Colonic mucosa (tissue), 4 donors: ENCODE measurements at places on chromosomes 2 and 18.

GRCh38 chr2:43131890-43132682, 94.3 kb downstream of the ZFP36L2 start:
- DNase-seq: no peak

GRCh38 chr2:153152036-153152435, 326.5 kb downstream of the RPRM start:
- DNase-seq: no peak

DNA sequence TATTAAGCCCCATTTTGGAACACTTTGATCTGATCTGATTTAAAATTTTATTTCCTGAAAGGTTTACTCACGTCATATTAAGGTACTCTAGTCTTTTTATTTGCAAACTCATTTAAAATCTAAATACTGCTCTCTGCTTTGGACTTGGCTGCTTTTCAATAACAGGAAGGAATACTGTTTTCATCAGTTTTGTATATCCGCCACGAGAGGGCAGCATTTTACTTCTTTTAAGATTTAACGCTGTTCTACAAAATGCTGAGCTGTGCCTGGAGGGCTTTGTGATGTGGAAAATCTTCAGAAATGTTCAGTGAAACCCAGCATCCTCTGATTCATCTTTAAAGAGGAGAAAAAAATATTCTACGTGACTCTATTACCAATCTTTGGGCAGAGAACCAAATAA, 37.5 kb upstream of the SLC38A11 start:
- DNase-seq: peak; percentile 55

DNA sequence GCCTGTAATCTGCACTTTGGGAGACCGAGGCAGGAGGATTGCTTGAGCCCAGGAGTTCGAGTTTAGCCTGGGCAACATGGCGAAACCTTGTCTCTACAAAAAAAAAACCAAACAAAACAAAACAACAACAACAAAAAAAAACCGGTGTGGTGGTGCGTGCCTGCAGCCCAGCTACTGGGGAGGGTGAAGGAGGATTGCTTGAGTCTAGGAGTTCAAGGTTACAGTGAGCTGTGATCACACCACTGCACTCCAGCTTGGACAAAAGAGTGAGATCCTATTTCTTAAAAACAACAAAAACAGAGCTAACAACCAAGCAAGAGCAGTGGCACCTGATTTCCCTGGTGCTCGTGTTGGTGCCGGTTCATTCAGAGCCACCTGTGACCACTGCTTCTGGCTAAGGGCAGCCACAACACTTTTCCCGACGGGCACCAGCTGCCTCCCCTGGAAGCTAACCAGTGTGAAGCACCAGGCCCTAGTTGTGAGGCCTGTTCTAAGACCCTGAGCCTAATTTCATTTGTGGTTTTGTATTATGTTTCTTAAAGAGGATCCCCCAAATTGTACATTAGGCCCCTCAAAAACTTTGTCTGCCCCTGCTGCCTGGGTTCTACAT, 1.3 kb downstream of the AOX1 start:
- no peak for DNase-seq

GRCh38 chr2:207681431-207681830, 30.0 kb upstream of the CCNYL1 start:
- DNase-seq: no peak

DNA sequence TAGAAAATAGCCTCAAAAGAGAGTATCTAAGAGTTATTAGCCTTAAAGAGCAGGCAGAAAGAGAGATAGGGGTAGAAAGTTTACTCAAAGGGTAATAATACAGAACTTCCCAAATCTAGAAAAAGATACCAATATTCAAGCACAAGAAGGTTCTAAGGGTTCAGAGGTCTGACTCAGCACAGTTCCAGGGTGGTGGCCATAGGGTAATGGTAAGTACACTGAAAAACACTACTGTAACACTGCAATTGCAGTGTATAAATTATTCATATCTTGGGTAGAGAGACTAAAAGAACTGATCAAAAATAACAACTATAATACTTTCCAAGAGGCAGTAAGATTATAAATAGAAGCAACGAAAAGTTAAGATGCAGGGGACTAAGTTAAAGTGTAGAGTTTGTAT, 115.2 kb downstream of the ROCK1 start:
- DNase-seq: no peak

DNA sequence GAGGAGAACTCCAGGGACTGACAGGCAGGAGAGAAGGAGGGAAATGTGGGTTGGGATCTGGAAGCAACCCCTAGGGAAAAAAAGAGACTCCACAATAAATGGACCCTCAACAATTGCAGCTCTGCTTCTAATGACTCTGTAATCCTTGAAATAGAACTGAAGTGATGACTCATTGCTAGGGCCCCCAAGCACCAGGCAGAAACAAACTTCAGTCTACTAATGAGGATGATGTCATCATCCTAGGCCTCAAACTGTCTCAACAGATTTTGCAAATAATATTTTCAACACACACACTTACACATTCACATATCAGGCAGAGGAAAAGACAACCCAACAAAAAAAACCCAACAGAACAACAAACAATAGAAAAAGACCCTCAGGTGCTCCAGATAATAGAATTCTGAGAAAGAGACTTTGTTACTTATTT, 143.3 kb downstream of the HDAC4 start:
- DNase-seq: no peak

- DNase-seq: no peak
These were observed 21.0 kb downstream of the SPOPL start for GRCh38 chr2:138522556-138522955.

DNA sequence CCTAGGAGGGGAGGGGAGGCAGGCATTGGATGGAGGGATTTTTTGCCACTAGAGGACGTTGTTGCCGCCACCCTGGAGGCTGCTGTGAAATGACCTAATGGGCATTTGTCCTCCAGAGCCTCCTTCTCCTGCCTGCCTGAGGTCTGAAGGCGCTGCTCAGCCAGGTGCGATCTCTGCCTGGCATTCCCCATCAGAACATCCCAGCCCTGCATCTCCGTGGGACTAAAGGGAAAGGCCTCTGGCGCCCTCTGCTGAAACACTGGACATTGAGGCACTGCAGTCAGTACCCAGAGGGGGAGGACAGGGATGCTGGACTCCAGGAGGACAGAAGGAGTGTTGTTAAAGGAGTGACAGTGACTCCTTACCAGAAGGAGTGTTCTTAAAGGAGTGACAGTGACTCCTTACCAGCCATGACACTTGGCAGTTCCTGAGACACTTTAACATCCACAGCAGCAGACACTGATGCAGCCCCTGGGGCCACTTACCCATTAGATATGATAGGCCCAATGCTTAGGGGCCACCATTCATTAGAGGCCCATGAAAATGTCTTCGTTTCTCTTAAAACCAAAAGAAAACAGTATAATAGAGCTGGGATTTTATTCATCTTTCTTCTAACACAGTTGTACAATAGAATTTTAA, 17.0 kb downstream of the THNSL2 start:
- peak; percentile 80 for DNase-seq

GRCh38 chr2:81324046-81324445, 1019.5 kb upstream of the LRRTM1 start:
- no peak for DNase-seq

DNA sequence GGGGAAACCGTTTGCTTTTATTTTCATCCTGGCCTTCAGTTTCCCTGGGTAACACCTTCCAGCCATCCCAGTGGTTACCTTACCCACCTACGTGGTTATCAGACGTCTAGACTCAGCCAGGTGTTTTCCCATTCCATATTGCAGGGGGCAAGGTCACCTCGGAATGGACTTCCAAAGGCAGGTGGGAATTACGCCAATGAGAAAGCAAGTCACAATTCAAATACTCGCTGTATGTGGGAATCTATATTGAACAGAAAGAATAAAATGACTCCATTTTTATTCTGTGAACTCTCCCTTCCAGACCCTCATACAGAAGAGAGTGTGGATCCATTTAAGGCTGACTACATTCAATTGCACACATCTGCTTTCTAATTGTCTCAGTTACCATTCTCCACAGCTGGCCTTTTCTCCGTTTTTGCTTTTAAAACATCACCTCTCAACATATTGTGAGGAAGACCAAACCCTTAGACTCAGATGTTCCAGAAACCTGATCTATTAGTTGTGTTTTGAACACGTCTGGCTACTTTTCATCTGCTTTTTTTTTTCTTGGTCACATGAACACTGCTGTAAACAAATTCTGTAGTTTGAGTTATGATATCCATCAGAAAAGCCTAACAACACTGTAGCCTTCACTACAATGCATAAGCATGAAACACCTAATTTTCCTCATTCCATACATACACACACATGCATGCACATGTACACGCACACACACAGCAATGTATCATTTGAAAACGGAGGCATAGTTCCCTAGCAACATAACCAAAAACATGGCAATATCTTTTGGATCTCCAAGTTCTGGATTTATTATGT, 59.8 kb downstream of the BCL2 start:
- no peak for DNase-seq

DNA sequence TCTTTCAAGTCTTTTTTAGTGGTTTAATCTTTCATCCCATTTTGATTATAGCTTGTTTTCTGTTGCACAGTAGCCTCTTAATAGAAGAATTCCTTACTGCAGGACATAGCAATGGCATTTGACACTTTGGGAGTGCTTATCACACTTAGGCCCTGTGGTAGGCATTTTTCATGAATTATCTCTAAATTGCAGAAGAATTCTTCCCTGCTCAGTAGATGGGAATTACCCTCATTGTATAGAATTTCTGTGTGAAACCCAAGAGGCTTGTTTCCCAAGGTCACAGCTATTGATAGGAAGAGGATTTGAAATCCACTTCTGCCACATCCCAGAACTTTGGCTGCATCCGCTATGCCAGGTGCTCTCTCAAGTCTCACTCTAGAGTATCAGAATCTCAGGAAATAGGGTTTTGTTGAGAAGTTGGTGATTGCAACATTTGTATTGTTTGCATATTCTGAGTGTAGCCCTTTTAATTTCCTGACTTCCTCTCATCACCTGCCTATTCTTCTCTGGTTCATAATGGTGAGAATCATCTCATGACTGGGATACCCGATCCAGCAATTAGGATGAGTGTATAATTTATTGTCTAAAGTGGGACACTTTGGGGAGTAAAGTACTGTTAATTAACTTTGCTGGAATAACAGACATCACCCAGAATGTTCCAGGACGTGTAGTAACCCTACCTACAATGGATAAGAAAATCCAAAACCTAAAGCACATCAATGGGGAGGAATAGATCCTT, 255.2 kb upstream of the RASGRP3 start:
- no peak for DNase-seq

GRCh38 chr18:46237891-46238290, 133.7 kb downstream of the HAUS1 start:
- DNase-seq: no peak

GRCh38 chr2:17298453-17298852, 219.8 kb downstream of the RAD51AP2 start:
- no peak for DNase-seq

GRCh38 chr2:41910126-41910525, 137.7 kb upstream of the PKDCC start:
- no peak for DNase-seq

GRCh38 chr2:33436083-33436482, 40.4 kb upstream of the RASGRP3 start:
- no peak for DNase-seq

GRCh38 chr2:120195553-120195952, 27.6 kb downstream of the TMEM185B start:
- DNase-seq: no peak

- DNase-seq: no peak
These were observed 261.8 kb downstream of the NEDD4L start for GRCh38 chr18:58305792-58306191.

- DNase-seq: no peak
These were observed 96.6 kb downstream of the MYCN start for GRCh38 chr2:16036951-16037350.

DNA sequence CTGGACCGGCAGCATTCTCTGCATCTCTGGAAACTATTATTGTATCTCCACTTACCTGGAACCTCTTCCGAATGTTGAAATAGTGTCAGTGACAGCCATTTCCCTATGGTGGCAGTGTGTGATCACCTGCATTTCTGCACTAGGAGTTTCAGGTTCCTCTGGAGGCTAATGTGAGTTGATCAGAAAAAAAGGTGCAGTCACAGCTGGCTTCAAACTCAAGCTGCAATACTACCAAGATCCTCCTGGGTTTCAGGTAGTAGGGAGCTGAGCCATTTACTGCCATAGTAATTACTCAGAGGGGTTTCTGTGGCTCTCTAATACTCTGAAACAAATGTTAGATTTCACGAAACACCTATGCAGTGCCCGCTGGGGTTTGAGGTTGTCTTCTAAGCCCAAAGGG, 183.5 kb upstream of the OSR1 start:
- DNase-seq: no peak

GRCh38 chr2:161391737-161392506, 24.2 kb upstream of the TBR1 start:
- DNase-seq: no peak

- no peak for DNase-seq
These were observed 82.0 kb upstream of the PPM1B start for GRCh38 chr2:44086629-44087028.

DNA sequence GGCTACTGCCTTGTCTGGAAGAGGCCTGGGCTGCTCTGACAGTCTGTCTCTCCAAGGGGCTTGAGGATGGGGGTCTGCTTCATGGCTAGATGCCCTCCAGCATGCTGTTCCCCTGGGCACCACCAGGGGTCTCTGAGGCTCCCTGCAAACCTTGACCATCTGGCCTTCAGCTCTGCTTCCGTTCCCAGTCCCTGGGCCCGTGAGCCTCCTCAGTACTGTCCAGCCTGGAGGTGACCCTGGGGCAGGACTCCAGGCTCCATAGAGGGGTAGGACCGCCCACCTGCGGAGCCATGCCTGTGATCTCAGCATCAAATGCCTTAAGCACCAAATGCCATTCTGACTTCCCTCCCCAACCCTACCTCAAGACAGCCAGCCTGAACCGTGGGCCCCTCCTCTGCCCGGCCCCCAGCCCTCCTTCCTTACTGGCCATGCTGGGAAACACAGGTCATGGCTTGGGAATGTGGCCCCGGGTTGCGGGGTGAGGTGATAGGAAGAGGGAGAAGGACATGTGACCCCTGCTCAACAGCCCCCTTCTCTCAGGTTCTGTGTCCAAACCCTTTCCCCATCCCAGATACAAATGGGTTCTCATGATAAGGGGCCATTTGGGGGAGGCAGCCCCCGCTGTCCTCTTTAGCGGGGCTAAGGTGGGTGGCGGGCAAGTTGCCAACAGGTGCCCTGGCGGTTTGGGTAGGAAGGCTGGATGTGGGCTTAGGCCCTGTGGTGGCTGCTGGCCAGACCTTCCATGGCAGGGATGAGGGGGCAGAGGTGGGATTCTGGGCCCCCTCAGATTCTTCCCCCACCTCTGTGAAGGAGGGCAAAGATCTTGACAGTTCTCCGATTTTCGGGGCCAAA, 25.0 kb downstream of the SPEG start:
- peak; percentile 51 for DNase-seq

DNA sequence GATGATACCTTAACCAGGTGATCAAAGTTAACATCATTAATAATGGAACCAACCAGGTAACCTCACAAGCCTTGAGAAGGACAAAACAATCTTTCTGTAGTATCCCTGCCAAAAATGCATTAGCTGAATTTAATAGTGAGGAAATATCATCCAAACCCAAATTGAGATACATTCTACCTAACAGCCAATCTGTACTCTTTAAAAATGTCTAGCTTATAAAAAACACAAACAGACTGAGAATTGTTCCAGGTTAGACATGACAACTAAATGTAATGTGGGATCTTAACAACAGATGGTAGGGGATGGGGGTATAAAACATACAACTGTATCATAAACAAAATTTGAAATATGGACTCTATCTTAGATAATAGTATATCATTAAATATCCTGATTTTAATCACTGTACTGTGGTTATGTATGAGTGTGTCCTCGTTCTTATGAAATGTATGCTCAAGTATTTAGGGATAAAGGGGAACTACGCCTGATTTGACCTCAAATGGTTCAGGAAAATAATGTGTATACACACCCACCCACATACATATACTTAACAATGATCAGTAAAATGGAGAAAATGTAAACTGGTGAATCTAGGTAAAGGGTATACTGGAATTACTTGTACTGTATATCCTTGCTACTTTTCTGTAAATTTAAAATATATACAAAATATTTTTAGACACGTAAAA, 1.7 kb downstream of the FANCL start:
- no peak for DNase-seq
